ENCODE measurements at places on chromosomes 6 and 20.

GRCh38 chr20:62413896-62414481 is 6.9 kb upstream of the CABLES2 start:
- no peak for DNase-seq

- DNase-seq, result no peak
These were observed 380.9 kb downstream of the GJA1 start for GRCh38 chr6:121816361-121816760.

GRCh38 chr6:150881911-150882481 is 16.5 kb downstream of the MTHFD1L start:
- DNase-seq, result peak; percentile 75

- DNase-seq, result no peak
These were observed 169.1 kb downstream of the KIF16B start for GRCh38 chr20:16404171-16404570.

- no peak for DNase-seq
These were observed 13.9 kb upstream of the AARS2 start for GRCh38 chr6:44327096-44327495.

DNA sequence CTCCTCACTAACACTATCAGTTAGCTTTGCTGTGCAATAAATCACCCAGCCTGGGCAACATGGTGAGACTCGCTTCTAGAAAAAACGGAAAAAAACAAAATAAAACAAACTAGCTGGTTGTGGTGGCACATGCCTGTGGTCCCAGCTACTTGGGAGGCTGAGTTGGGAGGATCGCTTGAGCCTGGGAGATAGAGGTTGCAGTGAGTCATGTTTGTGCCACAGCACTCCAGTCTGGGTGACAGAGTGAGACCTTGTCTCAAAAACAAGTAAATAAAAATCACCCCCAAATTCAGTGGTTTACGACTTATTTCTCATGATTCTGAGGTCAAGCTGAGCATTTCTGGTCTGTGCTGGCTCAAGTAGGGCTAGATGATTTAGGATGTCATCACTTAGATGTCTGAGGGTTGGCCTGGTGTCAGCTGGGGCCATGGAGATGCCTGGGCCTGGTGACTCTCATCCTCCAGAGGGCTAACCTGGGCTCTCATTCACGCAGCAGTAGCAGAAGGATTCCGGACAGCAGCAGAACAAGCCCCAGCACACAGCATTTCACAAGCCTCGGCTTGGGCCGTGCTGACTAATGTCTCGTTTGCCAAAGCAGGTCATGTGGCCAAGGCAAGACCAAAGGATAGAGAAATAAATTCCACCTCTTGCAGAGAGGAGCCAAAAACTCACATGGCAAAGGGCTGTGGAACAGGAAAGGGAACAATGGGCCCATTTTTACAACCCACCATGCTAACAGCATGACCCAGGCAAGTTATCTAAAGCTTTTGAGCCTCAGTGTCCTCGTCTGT is 32.5 kb downstream of the MGME1 start:
- peak; percentile 40 for DNase-seq

DNA sequence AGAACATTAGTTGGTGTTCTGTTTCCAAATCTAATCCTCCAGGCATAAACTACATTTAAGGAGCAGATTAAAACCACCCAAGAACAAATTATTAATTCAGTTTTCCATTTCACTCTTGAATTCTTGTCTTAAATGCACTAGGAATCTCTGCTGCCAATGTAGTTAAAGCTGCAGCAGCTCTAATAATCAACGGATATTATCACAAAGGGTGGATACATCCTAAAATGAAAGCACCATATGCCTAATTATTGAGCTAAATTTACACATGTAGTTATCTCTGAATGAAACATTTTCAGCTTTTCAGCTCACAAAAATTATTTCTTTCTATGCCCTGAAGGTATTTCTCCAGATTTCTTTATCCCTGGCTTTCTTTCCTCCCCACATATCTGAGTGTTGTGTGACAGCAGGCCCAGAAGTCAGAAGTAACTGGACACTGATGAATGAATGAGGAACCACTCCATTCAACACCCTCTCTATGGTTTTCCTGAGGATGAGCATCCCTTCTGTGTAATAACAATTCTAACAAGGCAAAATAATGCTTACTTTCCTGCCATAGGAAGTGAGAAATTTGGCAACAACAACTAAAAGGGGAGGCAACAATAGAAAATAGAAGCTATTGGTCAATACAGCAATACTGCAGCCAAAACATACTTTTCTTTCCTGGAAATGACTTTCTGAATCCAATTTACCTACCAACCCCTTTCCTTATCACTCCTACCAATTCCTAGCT is 14.9 kb downstream of the MAN1A1 start:
- no peak for DNase-seq

DNA sequence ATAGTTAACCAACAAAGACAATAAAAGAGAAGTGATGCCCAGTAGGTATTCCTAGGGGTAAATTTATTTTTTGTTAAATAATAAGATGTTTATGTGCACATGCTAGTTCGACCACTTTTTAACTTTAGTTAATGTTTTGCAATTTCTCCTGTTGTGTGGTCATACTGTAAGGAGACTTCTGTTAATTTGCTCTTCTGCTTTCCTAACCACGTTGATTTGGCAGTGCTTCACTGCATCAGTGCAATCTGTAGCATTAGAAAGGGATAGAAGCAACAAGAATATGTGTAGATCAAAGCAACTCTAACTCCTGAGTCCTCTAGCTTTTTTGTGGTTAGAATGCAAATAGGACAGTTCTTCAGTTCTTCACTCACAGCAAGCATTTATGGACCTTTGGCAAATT is 13.9 kb downstream of the MYB start:
- no peak for DNase-seq

DNA sequence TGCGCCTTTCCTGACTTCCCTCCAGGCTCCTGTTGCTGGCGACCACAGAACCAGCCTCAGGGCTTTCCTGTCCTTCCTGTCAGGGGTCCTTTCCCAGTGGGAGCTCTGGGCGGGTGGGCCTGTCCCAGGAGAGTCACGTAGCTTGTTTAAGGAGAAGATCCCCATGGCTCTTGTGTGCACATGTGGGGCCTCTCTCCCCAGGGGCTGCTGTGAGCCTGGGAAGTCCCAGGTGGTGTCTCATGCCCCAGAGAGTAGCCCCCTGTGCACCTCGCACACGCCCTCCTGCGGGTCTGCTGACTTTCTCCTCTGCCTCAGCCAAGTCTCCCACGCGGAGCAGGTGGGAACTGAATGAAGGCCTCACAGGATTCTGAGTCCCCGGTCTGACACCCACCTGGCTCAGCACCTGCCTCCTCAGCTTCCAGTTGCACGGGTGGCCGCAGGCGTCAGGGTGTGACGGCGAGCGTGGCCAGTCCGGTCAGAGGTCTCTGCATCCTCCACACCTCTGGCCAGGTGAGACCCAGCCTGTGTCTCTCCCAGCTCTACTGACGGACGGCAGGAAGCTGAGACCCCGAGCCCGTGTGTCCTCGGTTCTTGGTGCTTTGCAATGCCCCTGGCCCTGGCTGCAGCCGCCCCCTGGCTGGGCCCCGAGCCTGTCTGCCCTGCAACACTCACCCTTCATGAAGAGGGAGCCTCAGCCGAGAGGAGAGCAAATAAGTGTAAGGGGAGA is 5.6 kb upstream of the NKAIN4 start:
- no peak for DNase-seq

DNA sequence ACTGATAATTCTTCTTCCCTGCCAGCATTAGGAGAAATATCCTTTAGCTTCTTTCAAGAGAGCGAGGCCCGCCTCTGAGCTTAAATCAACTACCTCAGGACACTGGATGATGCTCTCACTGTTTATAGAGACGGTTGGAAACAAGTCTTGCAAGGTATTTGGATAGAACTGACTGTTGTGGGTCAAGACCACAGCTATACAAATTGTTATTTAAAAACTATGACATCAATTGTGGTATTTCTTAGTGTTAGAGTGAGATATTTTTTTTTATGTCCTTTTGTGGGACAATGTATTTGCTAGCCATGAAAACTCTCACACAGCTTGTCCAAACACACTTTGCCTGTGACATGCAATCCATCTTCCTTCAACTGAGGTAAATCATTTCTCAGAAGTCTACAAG is 136.3 kb upstream of the PHACTR1 start:
- DNase-seq, result no peak

DNA sequence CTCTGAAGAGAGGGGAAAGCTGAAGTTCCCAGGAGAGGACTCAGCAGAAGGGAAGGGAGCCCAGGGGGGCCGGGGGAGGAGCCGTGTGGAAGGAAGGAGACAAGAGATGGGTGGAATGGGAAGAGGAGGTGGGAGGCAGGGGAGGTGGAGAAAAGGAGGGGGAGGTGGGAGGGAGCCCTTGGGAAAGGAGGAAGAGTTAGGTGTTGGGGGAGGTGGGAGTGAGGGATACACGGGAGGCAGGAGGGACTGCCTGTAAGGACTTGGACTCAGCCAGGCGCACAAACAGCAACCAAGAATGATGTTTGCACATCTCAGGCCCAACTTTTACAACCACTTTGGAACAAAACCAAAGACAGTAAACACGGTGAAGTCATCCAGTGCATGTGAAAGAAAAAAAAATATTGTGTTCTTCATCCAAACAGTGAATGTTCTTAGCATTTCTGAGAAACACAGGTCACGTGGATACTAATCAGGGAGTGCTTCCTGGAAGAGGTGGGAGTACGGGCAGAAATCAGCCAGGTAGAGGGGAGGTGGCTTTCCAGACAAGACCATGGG is 17.4 kb upstream of the LSM14B start:
- DNase-seq, result no peak

DNA sequence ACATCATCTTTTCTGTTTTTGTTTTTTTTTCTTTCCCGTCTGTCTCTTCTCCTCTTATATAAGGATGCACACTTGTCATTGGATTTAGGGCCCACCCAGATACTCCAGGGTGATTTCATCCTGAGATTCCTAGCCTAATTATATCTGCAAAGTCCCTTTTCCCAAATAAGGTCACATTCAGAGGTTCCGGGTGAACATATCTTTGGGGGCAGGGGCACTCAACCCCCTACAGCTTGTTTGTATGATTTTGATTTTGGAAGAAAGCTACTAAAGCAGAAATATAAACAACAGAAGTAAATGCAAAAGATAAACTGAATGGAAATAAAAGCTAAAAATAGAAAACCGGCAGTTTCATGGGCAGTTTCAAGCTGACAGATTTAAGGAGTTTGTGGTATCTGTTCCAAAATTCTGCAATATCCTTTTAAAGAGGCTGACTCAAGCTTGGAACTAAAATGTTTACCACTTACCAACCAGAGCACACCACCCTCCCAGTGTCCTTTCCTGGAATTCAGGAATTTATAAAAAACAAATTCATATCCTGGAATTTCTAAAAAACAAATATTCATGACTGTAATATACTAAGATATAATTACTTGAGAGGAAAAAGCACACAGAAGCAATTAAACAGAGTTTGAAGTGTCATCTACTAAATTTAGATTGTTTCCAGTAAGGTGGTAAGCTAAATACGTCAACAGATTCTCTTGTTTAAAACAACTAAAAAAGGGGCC is 100.0 kb upstream of the CARMIL1 start:
- no peak for DNase-seq

- no peak for DNase-seq
These were observed 19.1 kb upstream of the TMEM217 start for GRCh38 chr6:37277001-37277409.

GRCh38 chr20:21573259-21573658 is 59.4 kb upstream of the NKX2-2 start:
- DNase-seq, result no peak

GRCh38 chr6:143807103-143807772 is 35.9 kb upstream of the LTV1 start:
- DNase-seq, result no peak

- peak; percentile 18 for DNase-seq
These were observed 27.8 kb downstream of the THBS2 start for GRCh38 chr6:169225887-169226286.

DNA sequence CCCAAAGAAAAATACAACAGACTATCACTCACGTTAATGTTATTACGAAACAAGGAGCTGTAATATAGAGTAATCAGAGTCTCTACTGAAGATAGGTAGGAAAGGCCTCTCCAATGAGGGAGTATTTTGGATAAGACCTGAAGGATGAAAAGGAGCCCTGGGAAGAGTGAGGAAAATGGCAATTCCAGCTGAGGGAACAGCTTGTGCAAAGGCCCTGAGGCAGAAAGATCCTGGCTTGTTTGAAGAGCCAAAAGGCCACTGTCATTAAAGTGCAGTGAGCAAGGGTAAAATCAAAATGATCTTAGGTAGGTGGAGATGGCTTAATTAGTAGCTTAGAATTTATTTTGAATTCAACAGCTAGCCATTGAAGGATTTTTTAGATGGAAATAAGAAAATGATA is 138.6 kb downstream of the KHDC1L start:
- DNase-seq, result no peak

- DNase-seq, result no peak
These were observed 55.9 kb upstream of the LOC128125822 start for GRCh38 chr6:63516186-63516944.

DNA sequence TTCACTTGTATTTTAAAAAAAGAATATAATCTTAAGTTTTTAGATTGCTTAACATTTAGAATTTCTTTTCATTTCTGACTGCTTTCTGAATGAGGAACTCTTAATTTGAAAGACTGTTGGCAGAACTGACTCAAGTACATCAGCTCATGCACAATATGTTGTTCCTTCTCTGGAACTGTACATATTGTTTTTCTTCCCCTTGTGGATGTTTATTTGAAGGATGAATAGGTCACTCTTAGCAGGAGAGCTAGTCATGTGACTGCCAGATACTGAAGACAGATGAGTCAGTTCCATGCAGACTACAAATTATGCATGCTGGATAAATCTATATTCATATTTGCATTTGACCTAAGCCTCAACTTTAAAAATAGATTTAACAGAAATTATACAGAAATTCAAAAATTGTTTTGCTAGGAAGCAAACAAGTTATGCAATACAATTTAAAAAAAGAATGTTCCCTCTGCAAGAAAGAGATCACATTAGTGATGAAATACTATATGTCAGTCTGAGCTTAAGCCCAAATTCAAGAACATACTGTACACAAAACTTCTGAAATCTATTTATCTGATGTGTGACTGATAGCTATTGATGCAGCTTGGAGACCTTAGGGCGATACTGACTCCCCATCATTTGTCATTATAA is 1274.9 kb upstream of the GJE1 start:
- DNase-seq, result no peak

DNA sequence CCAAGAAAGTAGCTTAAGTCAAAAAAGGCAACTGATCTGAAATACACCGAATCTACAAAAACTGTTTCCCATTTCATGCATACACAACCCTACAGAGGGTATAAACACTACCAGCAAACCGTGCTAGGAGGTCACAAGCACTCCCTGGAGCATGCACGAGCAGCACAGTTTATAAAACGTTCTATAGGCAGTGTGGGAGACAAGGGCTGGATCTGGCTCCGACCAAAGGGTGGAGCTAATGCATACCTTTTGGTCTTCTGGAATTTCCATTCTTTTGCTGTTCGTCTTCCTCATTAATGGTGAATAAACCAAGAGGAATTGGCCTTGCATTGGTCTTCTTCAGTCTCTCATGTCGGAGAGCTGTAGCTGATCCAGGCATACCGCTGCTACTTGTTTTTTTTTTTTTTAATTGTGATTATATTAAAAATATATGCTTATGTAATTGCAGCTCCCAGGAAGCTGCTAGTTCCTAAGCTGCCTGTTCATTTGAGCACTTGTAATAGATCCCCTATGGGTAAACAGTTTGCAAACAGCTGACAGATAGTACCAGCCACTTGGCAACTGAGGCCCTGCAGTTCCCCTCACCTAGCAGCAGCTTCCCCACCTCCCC is 24.5 kb downstream of the MAP7 start:
- DNase-seq, result no peak

- DNase-seq, result peak; percentile 32
These were observed 662 bp downstream of the ZNF343 start for GRCh38 chr20:2507875-2508630.

Measured in femur (tissue), 1 donor.